Cerebellum (tissue), 4 donors: ENCODE measurements at places on chromosomes 13 and 19.
A peak's percentile ranks its signal among the peaks of the same experiment; 100 is the strongest.

- no peak for DNase-seq
Measured at GRCh38 chr19:48922548-48923490, 10.7 kb upstream of the DHDH start.

- DNase-seq, result no peak
Measured at GRCh38 chr13:73842626-73843025, 291.6 kb downstream of the KLF12 start.

- peak; percentile 97 for DNase-seq
Measured at GRCh38 chr19:57947419-57948134, at the start of gene ZNF256. Gene ZNF256 (minus strand): TSS chr19:57947706. CDS start chr19:57947474, 232 bp downstream.

- DNase-seq, result no peak
Measured at GRCh38 chr13:75675421-75675820, 39.3 kb downstream of the LMO7 start.

GRCh38 chr19:52048555-52049501 lies at the start of gene ZNF432:
Gene ZNF432 (minus strand): TSS chr19:52048838. CDS start chr19:52046868, 1,970 bp downstream.
- peak; percentile 91 for DNase-seq

DNA sequence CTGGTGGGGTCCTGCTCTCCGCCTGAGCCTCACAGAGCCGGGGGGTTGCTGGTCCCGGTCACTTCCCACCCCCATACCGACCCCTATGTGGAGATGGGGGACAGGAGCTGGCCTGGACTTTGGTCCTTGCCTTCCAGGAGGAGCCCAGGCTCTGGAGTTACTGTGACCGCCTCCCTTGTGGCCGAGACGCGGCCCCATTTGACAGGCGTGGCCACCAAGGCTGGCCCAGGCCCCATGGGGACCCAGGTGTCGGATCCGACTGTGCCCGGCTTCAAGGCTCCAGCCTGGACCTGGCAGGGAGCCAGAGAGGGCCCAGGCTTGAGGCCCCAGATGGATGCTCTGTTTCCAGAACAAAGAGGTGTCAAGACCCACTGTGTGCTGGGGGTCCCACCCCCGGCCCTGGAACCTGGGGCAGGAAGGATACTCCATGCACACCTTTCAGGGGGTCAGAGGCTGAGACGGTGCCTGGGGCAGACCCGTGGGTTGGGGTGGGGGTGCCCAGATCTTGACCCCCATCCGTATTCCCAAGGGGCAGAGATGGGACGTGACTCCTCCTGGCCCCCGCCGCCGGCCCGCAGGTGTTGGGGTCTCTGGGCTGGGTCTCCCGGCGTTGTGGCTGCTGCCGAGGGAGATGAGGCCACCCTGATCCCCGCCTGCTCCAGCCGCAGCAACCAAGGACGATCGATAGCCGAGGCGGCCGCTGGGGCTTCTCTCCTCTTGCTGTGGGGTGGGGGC lies 47.8 kb upstream of the TCF3 start:
- no peak for DNase-seq

DNA sequence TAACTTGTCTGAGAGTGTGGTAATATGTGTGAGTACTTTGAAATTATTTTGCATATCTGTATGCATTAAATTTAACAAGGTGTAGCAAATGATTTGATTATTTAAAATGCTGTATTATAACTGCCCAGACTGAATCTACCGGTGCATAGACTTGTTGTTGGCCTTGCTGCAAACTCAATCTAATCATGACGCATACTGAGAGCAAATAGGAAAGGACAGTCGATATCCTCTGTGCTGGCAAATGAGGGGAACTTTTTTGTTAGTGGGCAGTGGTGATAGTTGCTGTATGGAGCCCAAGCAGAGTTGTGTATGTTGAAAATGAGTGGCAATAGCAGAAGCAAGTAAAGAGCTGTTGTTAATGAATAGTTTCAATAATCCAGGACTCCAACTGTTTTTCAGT lies 127.4 kb downstream of the LMO7 start:
- DNase-seq, result no peak

GRCh38 chr13:78562237-78562889 lies 41.0 kb downstream of the POU4F1 start:
- no peak for DNase-seq

- no peak for DNase-seq
Measured at GRCh38 chr13:50275392-50276063, 260.3 kb downstream of the KCNRG start.

GRCh38 chr19:10021863-10022262 lies 8.6 kb downstream of the RDH8 start:
- DNase-seq, result no peak

DNA sequence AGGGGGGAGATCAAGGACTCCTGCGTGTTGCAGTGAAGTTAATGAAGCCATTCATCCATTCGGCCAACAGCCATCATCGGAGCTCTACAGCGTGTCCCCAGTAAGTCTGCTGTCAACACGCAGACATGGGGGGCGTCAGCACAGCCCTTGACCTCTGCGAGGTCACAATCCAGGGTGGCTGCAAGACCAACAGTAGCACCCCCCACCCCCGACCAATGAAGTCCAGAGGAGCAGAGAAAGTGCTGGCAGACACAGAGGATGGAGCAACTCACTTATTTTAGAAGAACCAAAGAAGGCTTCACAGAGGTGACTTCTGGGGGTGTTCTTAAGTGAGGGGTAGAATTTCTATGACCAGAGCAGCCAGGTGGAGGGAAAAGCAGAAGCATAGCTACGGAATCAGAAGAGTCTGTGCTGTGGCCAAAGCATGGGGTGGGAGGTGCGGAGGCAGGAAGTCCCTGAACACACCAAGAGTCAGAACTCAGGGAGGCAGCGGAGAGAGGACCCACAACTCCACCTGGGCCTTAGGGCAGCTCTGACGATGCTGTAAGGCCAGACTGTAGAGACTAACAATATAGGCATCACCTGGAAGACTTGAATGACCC lies 185.4 kb downstream of the FOXO1 start:
- DNase-seq, result no peak

DNA sequence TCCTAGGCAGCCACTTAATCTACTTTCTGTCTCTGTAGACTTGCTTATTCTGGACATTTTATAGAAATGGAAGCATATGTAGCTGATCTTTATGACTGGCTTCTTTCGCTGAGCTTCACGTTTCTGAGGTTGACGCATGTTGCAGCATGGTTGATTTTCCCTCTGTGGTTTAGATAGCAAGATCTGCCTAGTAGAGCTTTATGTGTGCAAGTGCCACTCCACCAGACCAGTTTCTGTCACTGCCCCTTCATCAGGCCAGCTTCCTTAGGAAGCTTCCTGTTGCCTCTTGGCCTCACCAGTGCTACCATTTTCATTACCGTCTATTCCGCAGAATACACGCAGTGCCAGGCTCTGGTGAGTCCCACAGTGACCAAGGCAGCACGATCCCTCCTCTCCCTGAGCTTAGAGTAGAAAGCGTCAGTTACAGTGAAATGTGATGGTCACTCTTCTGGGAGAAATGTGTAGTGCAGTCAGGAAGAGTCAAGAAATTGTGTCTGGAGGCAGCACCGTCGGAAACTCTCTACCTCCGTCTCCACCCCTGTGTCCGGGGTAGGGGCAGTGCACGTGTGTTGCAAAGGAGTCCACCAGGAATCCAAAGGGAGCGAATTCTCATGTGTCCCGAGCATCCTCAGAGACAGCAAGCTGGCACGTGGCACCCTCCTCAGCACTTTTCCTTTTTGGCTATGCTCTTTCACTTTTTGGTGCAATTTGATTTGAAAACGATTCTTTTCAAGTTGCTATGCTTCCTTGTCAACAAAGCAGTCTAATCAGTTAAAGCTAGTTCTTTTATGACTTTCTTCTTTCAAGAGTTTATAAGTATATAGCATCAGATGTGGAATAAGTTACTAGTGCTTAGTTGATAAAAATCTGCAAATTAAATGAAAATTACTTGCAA lies 45.4 kb upstream of the GPR183 start:
- no peak for DNase-seq

DNA sequence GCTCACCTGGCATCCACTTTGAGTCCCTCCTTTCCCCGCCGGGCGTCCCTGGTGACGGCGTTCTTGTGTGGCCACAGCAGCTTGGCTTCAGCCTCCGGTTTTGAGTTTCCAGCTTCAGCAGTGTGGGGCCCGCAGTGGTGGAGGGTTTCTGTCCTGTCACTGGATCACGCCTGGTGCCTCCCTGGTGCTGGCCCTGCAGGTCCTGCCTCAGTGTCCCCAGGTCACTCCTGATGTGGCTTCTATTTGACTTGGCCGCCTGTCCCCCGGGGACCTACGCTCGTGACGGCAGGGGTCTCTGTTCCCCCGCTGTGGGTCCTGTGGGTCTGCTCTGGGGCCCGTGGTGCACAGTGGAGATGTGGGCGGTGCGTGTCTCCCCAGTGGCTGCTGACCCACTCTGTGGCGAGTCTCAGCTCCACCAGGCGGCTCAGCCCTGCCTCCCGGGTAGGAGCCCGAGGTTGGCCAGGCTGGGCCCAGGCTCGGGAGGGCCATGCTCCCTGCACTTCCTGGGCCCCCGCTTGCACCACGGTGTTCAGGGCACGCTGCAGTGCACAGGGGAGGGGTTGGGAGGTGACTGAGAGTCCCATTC lies 1.9 kb downstream of the ATP4B start:
- no peak for DNase-seq

DNA sequence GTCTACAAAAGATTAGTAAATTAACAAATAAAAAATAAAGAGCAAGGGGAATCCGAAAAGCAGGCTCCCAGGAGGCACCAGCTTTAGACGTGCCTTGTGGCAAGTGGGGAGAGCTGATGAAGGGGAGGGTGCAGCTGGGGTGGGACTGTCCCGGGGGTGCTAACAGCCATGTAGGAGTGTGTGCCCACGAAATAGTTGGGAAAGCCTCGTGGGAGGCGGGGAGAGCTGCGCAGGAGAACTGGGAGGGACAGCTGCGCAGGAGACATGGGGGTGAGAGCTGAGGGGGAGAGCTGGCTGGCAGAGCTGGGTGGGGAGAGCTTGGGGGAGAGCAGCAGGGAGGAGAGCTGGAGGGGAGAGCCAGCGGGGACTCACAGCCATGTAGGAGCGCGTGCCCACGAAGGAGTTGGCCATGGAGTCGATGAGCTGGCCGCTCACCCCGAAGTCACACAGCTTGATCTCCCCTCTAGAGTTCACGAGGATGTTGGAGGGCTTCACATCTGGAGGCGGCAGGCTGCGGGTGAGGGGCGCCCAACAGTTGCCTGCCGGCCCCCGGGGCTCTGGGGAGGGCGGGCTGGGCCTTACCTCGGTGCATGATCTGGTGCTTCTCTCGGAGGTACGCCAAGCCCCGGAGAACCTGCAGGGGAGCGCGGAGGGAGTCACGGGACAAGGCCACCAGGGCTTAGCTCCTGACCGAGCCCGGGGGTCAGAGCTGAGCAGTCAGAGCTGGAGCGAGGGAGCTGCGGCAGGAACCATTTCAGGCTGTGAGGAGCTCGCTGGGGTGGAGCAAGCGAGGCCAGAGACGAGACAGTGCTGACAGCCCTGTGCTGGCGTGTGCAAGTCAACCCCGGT lies 23.1 kb downstream of the MAP2K2 start:
- DNase-seq, result no peak

DNA sequence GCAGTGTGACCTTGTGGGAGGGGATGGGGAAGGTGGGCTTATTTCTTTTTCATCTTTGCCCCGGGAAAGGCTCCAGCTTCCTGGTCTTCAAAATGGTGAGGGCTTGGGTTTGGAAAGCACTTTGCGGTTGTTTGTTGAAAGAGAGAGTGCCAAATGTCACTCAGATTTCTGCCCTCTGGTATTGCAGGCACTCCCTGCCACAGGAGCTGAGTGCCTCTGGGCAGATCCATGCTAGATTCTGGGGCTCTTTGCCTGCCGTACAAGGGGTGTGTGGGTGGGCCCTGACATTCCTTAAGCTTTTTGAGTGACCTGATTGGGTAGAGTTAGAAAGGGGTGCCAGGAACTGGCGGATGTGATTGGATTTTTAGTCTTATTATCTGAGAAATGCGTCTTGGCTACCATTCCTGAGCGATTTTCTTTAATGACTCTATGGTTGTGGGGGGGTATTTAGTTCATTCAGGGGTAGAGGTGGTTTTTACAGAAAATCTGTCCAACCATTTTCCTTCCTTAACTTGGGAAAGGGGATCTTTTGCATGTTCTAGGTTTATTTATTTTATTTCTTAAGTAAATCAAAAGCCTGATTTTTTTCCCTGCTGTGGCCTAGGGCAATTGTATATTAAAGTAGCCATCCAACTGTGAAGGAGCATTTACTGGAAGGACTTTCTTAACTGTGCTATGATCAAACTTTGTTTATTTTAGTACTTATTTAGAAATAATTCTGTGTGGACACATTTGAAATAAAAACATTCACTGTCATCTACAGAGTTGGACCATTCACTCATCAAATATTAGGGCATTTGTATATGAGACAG lies 3.2 kb downstream of the ARHGAP35 start:
- peak; percentile 19 for DNase-seq

DNA sequence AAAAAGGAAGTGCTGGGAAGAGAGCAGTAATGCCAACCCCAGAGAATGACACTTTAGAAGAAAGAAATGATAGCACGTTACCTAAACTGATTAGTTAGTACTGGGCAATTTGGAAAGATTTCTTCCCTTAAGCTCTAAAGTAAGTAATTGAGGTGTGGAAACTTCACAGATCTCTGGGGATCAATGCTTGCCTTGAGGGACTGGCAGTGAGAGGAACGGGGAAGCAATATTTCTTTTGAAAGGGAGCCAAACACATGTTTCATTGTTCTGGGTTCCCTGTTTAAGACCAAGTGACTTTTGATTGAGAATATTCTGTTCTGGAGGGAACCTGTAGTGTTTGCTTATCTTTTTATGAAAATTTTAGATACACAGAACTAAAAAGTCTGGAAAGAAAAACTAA lies 190.5 kb downstream of the NDFIP2 start:
- no peak for DNase-seq

DNA sequence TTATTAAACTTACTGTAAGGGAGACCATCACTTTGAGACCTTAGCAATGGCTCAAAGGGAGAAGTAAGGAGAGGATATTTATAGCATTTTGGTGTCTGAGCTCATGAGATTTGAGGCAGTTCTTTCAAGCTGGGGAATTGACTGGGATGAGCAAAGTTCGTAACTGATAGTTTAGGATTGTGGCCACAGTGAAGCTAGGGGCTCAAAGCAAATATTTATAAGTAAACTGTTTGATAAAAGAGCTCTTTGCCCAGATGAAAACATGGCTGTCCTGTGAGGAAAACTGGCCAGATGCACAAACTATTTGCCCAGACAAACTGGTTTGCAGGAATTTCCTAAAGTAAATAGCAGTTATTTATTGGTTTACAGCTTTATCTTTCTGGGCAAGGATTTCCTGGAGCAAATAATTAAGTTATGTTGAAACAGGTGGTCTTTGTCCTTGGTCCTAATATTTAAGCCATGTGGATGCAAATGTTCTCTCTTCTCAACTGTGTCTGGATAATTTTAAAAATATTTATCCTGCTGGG lies 59.7 kb upstream of the TMTC4 start:
- DNase-seq, result no peak
